Hematopoietic multipotent progenitor cell treated with erythropoietin and hydrocortisone succinate and interleukin-3 and kit ligand, for 4 days (in vitro differentiated cells): ENCODE measurements at places on chromosomes 5 and 9.

GRCh38 chr9:27041746-27042145, 36.3 kb upstream of the LRRC19 start:
- DNase-seq = no peak

DNA sequence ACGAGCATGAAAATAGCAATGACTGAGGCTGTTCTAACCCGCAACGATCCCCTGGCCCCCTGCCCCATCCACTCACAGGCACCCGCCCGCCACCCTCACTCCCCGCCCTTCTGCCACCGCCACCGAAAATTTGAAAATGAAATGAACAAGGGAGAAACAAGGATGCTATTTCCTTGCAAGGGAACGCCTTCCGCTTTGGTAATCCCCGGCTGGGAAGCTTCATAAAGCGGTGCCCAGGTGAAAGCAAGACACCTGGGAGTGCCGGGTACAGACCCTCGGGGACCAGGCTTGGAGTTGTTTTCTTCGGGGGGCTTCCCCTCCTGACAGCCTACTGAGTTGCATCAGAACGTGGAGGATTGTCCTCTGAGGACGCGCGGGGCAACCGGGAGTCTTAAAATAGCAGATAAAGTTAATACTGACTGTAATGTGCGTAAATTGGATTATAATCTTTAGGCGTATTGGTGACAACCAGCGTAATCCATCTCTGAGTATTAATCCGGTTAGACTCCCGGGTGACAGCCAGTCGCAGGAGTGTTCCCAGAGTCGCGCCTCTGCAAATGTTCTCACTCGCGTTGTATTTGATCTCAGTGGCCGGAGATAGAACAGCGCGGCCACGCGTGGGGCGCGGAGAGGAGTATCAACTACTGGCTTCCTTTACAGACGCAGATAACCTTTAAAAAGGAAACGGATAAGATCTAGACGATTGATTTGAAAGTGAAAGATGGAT, 885 bp upstream of the MLLT3 start:
- DNase-seq = peak; percentile 49

GRCh38 chr5:126056851-126057622, 366.2 kb upstream of the GRAMD2B start:
- DNase-seq = no peak

DNA sequence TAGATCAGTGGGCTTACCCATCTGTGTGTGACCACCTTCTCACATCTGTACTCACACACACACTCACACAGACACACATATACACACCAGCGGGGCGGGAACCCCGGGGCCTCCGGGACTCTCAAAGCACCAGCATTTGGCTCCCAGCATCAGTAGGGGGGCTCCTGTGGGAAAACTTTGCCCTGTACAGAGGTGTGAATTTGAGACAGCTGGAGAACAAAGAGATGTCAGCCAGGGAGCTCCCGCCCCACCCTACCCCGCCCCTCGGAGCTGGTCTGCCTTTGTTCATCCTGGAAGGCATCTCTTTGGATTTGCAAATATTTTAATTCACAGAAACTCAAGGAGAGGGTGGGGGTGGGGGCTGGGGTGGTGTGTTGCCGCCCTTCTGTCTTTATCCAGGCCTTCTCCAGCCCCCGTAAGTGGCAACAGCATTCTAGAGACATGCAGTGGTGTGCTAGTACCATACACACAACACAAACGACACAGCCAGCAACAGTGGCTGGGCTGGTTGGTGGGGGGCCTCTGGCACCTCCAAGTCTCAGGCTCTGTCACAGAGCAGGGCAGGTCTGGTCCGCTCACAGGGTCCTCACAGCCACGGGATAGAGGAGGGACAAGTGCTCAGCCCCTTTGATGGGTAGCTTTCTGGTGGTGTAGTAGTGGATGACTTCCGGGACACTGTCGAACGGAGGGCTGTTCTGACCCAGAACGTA, 15.5 kb upstream of the SLC25A51 start:
- DNase-seq = no peak
